ENCODE measurements at places on chromosomes 3 and 15.

GRCh38 chr15:69980341-69981059 lies 117.2 kb downstream of the TLE3 start:
- no peak for DNase-seq

- no peak for DNase-seq
Observed at GRCh38 chr15:49842031-49842730, 221.3 kb downstream of the DTWD1 start.

DNA sequence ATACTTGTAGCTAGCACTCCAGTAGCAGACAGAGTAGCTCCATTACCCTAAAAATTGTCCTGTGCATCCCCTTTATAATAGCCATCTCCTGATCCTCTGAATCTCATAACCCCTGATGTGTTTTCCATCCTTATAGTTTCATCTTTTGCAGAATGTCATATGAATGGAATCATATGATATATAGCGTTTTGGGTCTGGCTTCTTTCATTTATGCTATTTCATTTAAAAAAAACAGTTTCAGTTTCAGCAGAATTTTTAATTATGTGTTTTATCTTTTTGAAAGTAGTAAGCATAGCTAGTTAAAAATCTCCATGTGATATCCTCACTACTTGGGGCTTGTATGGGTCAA lies 132.7 kb downstream of the KLF13 start:
- no peak for DNase-seq

- no peak for DNase-seq
Observed at GRCh38 chr3:186705882-186706780, 11.0 kb upstream of the KNG1 start.

GRCh38 chr15:26023691-26024090 lies 160.6 kb upstream of the ATP10A start:
- DNase-seq = no peak

DNA sequence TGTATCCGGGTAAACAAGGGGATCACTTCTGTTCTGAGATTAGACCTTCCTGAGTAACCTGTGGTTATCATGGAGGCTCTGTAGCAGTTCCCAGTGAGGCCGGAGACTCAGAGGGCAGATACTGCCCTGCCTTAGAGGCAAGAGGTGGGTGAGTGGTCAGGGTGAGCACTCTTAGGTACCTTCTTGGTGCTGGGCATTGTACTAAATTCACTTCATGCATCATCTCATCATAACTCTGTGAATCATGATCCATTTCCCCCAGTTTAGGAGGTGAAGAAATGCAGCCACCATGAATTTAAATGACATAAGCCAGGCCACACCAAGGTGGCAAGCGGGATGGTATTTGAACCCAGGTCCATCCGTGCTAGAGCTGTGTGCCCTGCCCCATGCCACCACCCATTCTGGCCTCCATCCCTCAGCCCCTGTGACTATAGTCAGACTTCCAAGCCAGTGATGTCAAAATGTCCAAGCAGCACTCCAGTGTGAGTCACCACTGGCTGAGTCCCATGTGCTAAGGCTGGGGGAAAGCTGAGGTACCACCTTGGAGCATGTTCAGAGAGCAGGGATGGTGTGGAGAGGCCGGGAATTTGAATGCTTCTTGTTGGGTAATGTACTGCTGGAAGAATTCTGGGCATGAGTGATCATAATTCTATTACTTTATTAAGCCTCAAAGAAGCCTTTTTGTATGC lies 88.8 kb downstream of the EPHB1 start:
- no peak for DNase-seq

- no peak for DNase-seq
Observed at GRCh38 chr3:94616833-94617232, 554.0 kb downstream of the NSUN3 start.

- DNase-seq = no peak
Observed at GRCh38 chr3:27342267-27342666, 26.9 kb downstream of the NEK10 start.

DNA sequence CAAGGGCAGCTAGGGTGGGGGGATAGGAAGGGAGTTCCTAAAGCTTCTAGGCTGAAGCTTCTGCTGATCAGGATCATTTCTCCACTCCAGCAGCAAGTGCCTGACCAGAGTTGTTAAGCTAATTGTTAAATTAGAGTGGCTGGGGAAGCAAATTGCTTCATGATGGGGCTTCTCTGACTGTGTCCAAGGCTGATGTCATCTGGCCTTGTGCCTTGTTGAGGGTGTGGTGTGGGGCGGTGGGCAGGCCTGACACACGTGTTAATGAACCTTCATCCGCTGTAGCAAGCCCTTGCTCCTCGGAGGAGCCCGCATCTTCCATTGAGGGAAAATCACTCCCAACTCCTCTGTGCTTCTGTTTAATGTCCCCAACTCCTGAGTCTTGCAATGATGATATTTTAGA lies 84.3 kb upstream of the ROPN1 start:
- DNase-seq = no peak

DNA sequence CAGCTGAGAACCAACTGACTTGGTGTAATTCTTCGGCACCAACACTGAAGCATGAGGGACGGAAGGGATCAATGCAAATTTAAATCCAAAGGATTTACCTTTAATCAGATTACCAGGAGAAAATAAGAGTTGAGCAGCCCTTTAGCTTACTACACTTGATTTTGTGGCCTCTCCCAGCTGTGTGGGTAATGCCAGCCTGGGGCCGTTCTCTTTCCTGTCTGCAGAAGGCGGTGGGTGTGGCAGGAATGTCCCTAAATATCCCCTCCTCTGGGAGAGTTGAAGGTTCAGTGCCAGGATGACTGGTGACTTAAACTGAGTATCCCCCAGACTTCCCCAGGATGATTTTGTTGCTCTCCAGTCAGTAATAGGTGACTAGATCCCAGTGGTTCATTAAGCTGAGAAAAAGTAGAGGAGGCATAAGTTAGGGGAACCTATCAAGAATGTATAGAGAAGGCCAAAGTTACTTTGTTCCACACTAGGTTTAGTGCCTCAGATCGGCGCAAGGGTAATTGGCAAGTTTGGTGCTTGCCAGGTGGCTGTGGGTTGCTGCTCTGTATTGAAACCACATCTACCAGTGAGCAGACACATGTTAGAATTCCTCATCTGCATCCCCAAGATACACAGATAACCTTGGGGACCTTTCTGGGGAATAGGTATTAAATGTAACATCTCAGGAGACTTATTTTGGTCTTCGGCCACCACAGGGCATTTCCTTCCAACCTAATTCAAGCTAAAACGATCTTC lies 23.1 kb downstream of the MAPKBP1 start:
- no peak for DNase-seq

DNA sequence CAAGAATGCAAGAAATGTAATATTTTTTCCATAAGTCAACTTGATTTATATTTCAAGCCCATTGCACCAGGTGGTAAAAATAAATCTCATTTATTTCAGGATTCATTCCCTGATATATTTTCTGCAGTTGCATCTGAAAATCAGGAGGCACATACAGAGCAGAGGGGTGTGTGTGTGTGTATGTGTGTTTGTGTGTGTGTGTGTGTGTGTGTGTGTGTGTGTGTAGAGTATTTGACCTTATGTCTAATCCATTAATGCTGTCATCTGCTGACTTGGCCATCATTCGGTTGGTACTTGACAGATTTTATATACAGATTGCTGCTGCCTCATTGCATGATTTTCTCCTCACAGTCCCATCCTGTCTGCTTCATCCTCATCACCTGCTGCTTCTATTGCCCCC lies 118.5 kb downstream of the SERPINI1 start:
- DNase-seq = no peak

DNA sequence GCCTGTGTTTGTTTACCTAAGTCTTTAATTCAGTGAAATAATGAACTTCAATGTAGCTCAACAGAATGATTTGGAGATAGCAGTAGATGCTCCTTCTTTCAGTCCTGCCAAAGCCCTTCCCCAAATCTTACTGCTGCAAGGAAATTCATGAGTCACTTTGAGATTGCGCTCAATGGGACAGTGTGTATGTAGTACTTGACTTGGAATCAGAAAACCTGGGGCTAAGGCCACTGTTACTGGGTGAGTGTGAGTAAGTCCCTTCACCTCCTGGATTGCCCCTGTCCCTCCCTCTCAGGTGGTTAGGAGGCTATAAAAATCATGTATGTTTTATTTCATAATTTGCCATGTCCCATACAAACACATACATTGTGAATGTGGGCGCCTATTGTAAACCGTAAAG lies 29.9 kb downstream of the ATP13A5 start:
- no peak for DNase-seq

DNA sequence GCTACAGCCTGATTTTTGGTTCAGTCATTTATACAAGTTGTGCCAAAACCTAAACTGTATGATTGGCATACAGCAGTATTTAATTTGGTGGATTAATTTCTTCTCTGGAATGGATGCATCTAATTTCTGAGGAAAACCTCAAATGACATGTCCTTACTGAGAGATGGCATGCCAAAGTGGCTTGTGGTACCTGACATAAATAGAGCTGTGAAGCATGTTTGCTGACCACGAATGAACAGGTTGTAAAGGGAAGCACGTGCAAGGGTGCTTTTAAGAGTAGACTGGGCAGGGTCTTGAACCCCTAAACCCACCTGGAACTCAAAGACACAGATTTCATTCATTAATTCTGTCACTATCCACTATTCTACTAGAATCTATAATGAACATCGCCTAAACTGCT lies 77.2 kb downstream of the TP63 start:
- DNase-seq = no peak

- no peak for DNase-seq
Observed at GRCh38 chr15:73927003-73927475, 777 bp downstream of the LOXL1 start.

DNA sequence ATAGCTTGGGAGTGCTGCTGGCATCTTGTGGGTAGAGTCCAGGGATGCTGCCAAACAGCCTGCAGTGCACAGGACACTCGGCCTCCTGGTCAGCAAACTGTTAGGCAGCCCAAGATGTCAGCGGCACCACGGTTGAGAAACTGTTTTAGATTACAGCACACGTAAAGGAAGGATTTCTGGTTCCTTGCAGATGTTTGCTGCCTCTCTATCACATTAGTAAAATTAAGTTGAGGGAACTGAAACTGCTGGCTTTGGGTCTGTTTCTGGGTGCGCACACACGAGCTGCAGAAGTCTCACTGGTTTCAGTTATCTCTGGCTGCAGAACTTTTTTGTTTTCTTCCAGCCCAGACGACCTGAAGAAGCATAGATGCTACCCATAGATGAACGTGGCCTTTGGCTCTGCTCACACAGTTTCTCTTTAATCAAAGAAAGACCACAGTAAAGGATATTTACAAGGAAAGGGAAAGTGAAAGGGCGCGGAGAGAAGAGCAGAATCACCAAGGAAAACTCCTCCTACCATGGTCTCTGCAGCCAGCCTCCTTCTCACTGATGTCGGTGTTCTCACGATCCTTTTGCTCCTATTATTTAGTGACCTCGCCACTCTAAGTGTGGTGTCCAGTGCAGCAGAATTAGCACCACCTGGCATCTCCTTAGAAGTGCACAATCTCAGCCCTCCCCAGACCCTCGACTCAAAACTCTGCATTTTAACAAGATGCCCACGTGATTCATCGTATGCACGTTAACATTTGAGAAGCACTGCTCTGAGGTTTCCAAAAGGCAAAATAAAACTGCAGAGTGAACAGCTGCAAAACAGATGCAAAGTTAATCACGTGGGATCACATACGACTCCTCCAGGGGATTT lies 50.6 kb upstream of the AKAP13 start:
- DNase-seq = no peak

GRCh38 chr3:11379238-11379823 lies 107.1 kb downstream of the ATG7 start:
- DNase-seq = no peak

DNA sequence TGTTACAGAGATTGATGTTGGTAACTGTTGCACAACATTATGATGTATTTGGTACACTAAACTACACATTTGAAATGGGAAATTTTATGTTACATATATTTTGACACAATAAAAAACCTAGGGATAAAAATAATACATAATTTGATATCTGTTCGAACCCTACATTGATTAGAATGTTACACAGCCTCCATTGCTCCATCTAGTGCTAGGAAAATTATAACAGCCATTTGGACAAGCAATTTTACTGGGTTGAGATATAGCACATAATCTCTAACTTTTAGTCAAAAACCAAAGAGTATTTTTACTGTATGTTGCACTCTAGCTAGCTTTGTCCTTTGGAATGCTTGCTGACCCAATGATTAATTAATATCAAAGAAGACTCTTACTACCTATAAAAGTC lies 108.1 kb downstream of the LSAMP start:
- no peak for DNase-seq

DNA sequence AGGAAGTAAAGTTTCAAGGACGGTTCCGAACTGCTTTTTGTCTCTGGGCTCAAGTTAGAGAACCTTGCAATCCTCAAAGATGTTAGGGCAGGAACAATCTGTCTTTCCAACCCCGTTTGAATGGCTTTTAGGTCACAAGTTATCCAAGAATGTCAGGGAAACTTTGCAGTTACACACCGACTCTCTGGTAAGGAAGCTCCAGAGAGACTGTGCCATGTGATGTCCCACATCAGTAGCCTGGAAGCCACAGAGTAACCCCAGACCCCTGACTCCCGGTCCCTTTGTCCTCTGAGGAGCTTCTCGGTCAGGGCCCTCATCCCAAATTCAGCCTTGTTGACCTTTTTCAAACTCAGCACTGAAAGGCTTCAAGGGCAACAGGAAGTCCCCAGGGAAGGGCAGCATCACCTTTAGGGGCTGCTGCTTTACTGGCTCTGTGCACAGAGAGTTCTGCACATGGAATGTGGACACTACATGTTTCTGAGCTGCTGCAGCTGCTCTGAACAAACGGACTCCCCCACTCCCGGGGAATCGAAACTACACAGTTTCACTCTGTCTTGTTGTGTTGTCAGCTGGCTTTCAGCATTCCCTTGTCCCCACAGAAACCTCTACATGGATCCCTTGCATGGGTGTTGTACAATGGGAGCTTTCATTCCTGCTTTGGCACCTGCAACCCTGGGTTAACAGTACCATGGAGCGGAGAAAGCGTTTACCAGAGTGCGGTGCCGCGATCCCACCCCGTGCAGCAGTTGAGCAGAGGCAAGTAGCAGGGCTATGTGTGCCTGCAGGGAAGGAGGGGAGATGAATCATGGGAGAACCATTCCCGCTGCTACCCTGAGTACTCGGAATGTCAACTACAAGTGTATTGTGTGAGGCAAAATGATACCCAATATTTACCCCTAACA lies 408.2 kb upstream of the THBS1 start:
- DNase-seq = no peak

GRCh38 chr3:138578961-138579574 lies 15.0 kb downstream of the CEP70 start:
- no peak for DNase-seq

DNA sequence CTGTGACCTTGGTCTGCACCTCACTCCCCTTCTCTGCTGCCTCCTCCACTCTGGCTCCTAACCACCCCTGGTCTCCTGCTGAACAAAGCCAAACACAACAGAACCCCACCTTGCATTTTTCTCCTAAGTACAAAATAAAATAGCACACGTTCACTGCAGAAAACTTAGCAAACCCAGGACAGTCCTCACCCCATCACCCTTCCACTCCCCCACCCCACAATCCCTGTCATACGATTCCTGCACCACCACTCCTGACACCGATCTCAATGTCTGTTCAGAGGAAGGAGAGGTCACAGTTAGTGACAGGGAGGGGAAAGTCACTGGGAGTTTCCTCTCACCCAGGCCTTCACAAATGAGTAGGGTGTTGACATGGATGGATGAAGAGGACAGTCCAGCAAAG lies 4.2 kb downstream of the VPS33B start:
- no peak for DNase-seq
